Upper lobe of left lung (tissue), 6 donors: ENCODE measurements at places on chromosomes 13 and 19.

GRCh38 chr19:29668746-29669609, 3.7 kb downstream of the PLEKHF1 start:
- no peak for DNase-seq

GRCh38 chr13:19567820-19568534, 6.6 kb upstream of the TPTE2 start:
- DNase-seq = no peak

GRCh38 chr19:17522988-17523872, 11.8 kb downstream of the PGLS start:
- DNase-seq = peak; percentile 79

DNA sequence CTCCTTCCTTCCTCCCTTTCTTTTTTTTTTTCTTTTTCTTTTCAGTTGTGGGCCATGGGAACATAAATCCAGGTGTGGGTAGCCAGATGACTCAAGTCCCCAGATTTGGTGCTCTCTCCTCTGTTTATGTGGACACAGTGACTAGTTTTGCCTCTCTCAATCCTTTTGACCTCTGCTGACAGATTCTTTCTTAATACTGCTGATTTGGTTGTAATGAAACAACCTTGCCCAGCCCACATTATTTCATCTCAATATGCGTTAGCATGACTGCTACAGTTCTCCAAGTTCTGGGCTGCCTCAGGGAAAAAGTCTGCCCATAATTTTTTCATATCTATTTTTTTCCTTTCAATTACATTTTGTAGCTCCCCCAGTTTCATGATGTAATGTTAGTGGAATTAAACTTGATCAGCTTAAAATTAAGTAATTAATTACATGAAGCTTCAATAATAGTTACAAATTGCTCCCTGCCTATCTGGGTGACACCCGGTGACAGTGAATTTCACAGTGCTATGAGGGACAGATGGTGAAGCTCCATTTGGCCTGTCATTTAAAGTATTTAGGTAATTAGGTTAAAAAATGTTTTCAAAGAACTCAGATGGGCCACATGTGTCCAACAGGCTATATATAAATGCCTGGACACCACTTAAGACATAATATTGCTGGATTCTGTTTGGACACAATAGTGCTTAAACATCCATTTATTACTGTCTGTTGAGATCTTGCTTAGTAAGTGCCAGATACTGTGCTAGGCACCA, 118.8 kb upstream of the FRY start:
- no peak for DNase-seq

DNA sequence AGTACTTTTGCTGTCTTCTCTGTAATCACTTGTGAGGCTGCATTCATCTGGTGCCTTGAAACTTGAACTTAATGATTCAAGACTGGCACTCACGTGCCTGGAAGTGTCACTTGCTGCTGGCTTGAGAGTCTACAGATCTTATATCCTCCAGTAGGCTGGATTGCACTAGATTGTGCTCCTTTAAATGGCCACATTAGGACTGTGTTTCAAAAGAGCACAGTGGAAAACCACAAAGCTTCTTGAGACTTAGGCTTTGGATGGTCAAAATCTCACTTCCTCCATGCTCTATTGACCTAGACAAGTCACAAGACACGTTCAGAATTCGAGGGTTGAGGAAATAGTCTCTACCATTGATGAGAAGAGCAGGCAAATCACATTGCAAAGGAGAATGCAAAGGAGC, 1278.8 kb upstream of the MIR17HG start:
- no peak for DNase-seq

GRCh38 chr13:99066219-99066618, 88.4 kb upstream of the DOCK9 start:
- DNase-seq = no peak

GRCh38 chr13:26220575-26220974, 1.5 kb downstream of the RNF6 start:
- DNase-seq = no peak

DNA sequence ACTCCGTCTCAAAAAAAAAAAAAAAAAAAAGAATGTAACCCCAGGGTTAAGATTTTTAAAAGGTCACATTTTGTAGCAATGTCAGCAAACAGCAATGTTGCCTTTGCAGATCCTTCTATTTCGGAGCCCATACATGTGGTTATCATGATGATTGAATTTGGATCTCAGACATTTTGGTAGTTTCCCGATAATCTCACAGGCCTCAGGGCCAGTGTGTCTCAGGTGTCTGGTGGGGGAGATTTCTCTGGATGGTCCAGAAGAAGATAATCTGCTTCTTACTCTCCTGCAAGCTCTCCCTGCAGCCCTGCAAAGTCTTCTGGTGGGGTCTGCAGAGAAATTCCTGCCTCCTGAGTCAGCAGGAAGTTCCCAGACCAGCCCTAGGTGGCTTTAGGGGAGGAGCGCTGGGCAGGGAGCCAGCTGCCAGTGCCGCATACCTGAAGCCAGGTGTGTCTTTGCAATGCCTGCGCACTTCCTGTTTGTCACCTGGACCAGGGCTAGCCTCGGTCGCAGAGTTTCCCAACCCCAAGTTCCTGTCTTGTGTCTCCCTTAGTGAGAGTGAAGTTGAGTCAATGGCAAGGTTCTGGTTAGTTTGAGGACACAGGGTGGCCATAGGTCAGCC, 1.4 kb downstream of the SH2D3A start:
- peak; percentile 97 for DNase-seq

- DNase-seq = no peak
These were observed 75.6 kb downstream of the ATP8A2 start for GRCh38 chr13:25447396-25447795.

- DNase-seq = no peak
These were observed 283.1 kb upstream of the TMTC4 start for GRCh38 chr13:100957741-100958140.

DNA sequence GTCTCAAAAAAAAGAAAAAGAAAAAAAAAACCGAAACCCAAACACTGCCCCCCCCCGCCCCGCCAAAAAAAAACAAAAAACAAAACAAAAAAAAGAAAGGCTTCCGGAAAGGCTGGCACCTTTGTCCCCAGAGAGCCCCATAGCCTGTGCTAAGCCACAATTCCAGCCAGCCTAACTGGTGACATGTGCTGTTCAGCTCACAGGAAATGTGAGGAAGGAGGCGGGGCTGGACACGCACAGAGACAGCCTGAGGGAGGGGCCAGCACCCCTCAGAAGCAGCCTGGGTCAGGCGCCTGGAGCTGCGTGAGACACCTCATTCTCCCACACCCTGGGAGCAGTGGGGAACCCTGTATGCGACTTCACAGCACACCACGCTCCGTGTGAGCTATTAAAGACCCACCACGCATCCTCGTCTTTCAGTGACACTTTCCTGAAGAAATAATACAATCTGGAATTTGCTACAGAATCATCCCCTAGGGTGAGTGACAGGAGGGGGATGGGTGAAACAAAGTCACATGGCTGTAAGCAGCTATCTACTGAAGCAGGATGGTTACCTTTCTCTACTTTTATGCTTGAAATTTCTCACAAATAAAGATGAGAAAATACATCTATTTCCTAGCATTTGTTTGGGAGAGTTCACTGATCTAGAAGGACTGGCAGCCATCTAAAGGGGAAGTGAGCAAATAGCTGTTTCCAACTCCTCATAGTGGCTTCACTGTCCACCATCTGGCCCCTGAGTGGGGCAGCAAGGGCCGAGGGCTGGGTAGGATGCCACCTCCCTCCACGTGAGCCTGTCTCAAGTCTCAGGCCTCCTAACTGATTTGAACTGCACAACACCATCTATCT, 12.3 kb upstream of the SLC35E1 start:
- peak; percentile 94 for DNase-seq

GRCh38 chr19:35743640-35744429, 1.4 kb downstream of the U2AF1L4 start:
- no peak for DNase-seq

GRCh38 chr13:26280822-26281221, 26.9 kb downstream of the CDK8 start:
- no peak for DNase-seq

- DNase-seq = peak; percentile 85
These were observed 2.2 kb upstream of the PLEKHG2 start for GRCh38 chr19:39410017-39410830.

GRCh38 chr13:40619479-40619814, 47.0 kb downstream of the FOXO1 start:
- no peak for DNase-seq

DNA sequence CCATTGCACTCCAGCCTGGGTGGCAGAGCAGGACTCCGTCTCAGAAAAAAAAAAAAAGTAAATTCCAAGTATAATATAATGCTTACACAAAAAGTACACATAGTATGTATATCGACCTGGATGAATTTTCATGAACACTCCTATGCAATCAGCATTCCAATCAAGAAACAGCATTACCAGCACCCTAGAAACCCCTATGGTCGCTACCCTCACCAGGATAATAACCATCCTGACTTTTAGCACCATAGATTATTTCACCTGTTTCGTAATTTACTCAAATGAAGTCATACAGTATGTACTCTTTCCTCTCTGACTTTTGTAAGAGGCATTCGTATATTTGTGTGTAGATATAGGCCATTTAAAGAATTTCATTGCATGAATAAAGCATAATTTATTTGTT, 47.6 kb downstream of the PCDH8 start:
- no peak for DNase-seq

GRCh38 chr19:1860042-1860775, 3.2 kb downstream of the KLF16 start:
- DNase-seq = no peak

- peak; percentile 36 for DNase-seq
These were observed 6.3 kb downstream of the MAMSTR start for GRCh38 chr19:48713041-48713863.

GRCh38 chr19:39727070-39727800, 10.6 kb downstream of the CLC start:
- DNase-seq = no peak

- DNase-seq = no peak
These were observed 9.5 kb upstream of the ERFL start for GRCh38 chr19:41937525-41938468.

DNA sequence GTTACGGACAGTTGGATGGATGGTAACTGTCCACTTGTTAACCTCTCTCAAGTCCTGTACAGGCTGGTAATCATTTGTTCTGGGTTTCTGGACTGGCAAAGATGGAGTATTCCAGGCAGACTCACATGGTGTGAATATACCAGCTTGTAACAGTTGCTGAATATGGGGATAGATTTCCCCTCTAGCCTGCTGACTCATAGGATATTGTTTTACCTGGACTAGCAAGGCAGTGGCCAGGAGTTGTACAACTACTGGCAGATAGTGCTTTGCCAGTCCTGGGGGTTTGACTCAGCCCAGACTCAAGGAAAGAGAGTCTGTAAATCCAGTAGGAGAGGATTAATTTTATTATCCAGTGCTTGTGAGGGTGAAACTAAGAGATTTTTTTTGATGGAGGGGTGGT, 74.0 kb downstream of the ZNF100 start:
- DNase-seq = no peak

- peak; percentile 54 for DNase-seq
These were observed 8.2 kb downstream of the CAPN12 start for GRCh38 chr19:38736036-38736412.

GRCh38 chr13:113358653-113359190, 5.2 kb downstream of the GRTP1 start:
- DNase-seq = no peak

GRCh38 chr13:34257966-34258365, 440.0 kb downstream of the RFC3 start:
- DNase-seq = no peak

DNA sequence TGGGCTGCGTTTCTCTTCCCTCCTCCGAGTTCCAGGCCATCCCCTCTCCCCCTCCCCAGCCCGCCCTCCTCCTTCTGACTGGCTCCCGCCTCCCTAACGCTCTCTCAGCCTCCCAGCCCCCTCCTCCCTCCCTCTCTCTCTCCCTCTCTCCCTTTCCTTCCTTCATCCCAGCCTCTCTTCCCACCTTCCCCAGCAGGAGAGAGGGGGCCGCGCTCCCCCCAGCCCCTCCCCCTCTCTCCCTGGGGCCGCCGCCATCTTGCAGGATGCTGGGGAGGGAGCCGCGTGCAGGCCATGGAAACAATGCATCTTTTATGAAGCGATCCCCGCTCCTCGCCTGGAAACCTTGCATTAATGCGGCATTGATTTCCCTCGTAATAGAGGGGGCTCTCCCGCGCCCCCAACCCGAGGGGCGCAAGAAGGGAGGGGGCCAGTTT, 42.6 kb upstream of the ADGRL1 start:
- DNase-seq = no peak
